ENCODE measurements at places on chromosomes 4 and X. TPM values are rescaled to one million over a fixed set of nuclear protein-coding genes. Genes with fewer than 3 reads are reported as not detected.

Gene TMPRSS11F
- total RNA-seq: not detected

Gene PPBP
- total RNA-seq: 17.8 TPM

Gene PDGFRA
- 150 TPM for total RNA-seq

- no peak for DNase-seq
These were observed 1.1 kb downstream of the ABLIM2 start for GRCh38 chr4:8157496-8157895.

- DNase-seq: no peak
These were observed 665 bp downstream of the RBM41 start for GRCh38 chrX:107117993-107118321.

GRCh38 chr4:40553995-40554394 lies 75.7 kb downstream of the RBM47 start:
- DNase-seq: no peak

DNA sequence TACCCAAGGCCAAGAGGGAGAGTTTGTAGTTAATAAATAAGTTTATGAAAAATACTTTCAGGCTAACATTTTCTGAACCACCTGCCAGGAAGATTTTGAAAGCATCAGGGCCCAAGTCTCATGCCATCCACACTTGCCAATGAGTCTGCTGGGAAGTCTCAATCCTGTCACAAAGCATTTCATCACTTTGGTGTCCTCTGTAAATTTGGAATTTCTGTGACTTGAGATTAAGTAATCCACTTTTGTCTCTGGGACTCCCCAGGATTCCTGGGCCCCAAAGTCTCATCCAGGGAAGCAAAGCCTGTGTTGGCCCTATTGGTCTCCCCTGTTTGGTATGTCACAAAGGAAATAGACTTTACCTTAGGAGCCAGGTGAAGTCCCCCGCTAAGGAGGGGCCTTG lies 99.2 kb upstream of the GPC4 start:
- no peak for DNase-seq

DNA sequence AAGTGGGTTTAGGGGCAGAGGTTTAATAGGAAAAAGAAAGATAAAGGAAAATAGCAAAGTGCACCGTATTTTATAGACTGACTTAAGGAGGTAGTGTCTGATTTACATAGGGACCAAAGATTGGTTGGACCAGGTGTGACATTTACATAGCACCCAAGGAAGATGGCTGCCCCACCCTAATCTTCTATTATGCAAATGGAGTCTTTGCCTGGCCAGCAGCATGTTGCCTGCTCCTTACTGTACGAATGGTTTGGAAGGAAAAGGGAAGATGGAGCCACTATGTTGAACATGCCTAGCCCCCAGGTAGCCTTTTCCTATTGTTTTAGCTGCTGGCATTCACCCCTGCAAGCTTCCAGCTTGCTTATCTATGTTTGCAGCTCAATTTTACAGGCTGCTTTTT lies 146.2 kb upstream of the PDE5A start:
- no peak for DNase-seq

GRCh38 chr4:20393486-20394100 lies 141.9 kb downstream of the SLIT2 start:
- no peak for DNase-seq
